Activated CD8-positive, alpha-beta memory T cell treated with anti-CD3 and anti-CD28 coated beads for 1 hour (primary cell): ENCODE measurements at places on chromosomes 12 and 14.

GRCh38 chr12:46523863-46524770 is 151.5 kb upstream of the SLC38A2 start:
- no peak for DNase-seq

GRCh38 chr14:76883447-76883846 is 57.2 kb downstream of the LRRC74A start:
- no peak for DNase-seq

DNA sequence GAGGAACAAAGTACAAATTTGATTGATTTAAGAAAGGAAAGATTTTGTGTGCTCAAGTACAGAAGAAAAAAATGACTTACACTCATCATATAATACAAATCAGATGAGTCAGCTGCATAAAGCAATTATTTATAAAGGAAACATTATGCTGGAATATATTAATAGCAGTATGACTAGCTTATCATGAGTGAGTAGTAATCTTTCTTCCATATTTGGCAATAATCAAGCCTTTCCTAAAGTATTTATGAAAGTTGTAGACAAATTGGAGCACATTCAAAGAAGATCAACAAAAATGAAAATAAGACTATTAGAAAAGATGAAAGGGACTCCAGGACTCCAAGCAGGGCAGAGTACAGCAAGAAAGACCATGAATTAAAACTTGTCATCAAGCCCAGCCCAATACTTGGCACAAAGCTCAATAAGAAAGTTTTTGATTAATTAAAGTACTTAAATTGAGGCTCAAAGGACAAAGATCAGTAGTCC is 32.8 kb downstream of the CCER1 start:
- no peak for DNase-seq

GRCh38 chr12:89947437-89948270 is 239.0 kb upstream of the ATP2B1 start:
- DNase-seq: no peak

DNA sequence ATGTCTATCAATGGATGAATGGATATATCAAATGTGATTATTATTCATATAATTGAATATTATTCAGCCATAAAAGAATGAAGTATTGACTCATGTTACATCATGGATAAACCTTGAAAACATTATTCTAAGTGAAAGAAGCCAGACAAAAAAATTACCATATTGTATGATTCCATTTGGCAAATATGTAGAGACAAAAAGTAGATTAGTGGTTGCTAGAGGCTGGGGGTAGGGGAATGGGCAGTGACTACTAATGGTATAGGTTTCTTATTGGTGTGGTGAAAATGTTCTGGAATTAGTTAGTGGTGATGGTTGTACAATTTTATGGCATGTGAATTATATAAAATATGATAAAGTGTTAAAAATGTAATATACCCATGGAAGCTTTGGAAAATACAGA is 31.8 kb upstream of the GNS start:
- no peak for DNase-seq
